CD4-positive, alpha-beta T cell treated with Interleukin-6 for 4 hours (primary cell): ENCODE measurements at places on chromosomes 3 and 15.

DNA sequence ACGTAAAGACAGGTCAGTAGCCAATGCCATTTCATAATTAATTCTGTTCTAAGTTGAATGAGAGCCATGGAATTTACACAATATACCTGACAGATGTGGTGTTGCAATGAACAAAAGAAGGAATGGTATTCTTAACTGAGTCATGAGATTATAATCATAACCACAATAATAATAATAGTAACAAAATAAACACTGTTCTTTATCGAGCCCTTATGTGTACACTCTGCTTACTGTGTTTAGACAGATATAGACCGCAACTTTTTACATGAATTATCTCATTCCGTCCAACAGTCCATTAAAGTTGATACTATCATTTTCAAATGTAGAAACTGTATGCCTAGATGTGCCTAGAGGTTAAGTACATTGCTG lies 28.2 kb upstream of the SCAANT1 start:
- no peak for DNase-seq

GRCh38 chr3:72974956-72975355 lies 21.7 kb upstream of the PPP4R2 start:
- no peak for DNase-seq

DNA sequence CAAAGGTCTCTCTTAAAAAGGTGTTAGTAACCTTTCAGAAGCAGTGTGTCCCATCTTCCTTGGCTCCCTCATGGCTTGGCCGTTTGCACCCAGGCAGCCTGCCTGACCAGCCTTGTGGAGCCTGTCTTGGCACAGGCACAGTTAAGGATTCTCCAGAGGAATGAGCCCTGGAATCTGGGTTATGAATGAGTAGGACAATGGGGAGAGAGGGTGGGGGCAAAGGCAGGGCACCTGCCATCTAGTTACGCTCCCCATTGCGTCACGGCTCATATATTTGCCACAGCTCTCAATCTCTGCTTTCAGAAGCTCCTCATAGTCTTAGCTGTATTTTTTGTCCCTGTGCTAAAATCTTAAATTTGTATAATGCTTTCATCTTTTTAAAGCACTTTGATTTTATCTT lies 50.6 kb downstream of the WDR76 start:
- no peak for DNase-seq

DNA sequence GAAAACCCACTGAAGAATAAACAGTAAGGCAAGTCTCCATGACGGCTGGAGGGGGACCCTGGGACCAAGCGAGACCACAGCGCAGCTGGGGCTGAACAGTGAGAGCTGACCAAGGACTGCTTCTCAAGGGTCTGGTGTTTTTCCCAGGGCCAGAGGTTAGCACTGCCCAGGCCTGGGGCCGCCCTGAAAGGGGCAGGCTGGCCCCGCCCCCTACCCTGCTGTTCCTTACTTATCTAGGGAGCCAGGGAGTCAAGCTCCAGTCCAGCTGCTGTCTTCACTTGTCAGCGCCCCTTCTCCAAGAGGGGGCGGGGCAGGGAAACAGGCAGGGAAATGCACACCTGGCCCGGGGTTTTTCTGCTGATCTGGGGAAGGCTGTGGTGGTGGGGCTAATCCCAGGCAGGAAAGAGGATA lies 51.6 kb upstream of the HACD2 start:
- DNase-seq, result no peak

- DNase-seq, result no peak
These were observed 5.7 kb downstream of the PCCB start for GRCh38 chr3:136255672-136256406.

DNA sequence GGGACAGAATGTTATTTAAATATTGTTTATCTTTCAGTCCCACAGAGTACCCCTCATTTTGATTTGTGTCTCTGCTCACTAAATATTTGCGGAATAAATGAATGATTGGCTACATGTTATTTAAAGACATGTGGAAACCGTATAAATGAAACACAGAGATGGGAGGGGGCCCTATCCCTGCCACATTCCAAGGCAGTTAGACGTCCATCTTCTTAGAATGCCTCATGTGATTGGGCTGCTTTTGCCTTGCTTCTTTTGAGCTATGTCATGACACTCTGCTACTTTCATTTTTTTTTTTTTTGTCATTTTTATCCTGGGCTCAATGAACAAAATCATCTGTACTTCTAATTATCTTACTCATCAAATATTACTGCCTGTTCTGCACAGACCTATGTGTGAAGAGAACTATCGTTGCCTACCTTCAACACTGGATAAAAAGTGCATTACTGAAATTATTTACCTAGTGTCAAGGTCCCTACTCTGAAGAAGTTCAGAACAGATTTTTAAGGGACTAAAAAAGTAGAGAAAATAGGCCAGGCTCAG lies 83.9 kb upstream of the FAM98B start:
- no peak for DNase-seq

DNA sequence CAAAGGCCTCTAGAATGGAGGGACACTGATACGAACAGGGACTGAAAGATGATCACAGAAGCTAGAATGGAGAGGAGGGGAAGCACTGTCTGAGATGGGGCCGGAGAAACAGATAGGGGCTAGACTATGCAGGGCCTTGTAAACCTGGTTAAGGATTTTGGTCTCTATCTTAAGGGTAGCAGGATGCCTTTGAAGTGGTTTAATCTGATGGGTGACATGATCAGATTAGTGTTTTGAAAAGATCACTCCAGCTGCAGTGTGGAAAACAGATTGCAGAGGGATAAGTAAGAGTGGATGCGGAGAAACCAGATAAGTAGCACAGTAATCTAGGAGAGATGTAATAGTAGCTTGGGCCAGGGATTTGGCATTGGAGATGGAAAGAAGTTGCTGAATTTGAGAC lies 108.1 kb downstream of the RSRC1 start:
- no peak for DNase-seq

GRCh38 chr15:72785432-72785831 lies 1.9 kb upstream of the ADPGK start:
- peak; percentile 55 for DNase-seq

DNA sequence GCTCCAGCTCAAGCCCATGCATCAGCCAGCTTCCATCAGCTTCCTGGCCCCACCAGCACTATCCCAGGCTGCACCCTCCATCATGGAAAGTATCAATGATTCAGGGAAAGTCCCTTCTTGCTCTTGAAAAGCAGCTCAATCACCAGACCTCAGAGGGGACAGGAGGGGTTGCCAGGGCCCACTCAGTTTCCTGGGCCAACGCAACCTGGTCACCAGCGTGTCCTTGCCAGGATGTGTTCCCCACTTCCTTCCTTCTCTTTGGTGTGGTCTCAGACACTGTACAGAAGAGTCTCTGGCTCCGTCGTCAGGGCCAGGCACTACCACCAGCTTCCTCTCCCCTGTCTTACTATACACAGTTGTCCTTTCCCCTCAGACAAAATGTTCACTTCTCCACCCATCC lies 3.0 kb downstream of the HDC start:
- DNase-seq, result peak; percentile 18

- DNase-seq, result no peak
These were observed 30.9 kb downstream of the ZDHHC19 start for GRCh38 chr3:196180346-196180745.

DNA sequence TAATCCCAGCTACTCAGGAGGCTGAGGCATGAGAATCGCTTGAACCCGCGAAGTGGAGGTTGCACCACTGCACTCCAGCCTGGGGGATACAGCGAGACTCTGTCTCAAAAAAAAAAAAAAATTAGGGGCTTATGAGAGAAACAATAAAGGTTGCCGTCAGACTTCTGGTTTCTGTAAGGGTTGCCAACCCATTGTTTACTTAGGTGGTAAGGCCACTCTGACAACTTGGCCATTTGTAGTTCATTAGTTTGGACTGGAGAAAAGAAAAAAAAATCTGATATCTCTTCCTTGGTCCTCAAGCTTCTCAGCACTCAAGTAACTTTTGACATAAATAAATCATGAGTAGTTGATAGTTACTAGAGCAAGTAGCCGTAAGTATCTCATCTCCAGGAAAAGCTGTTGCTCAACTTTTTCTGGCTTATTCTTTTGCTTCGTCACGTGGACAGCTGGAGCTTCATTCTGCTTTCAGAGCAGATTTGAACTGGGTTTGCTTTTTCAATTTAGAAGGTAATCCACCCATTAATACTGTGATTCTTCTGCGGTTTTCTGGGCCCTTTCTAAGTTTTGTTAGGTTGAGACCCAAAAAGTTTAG lies 9.4 kb downstream of the SNX1 start:
- no peak for DNase-seq

DNA sequence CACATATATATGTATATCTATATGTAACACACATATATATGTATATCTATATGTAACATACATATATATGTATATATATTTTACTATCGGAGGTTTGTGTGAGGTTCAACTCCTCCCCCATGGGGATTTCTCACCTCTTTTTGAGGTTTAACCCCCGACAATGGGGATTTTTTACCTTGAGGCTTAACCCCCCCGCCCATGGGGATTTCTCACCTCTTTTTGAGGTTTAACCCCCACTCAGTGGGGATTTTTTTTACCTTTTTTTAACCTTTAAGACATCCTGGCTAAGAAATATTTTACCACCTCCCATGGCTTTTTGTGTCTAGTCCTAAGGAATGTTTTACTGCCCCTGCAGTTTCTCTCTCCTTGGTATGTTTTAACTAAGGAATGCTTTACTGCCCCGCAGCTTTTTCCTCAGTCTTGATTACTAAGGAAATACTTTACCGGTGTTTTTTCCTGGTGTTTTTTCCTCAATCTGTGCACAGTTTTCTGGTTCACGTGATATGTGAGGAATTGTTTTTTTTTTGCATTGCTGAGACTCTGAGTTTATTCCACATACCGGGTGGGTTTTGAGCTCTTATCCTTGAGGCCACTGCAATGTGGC lies 185.2 kb downstream of the KLF13 start:
- peak; percentile 38 for DNase-seq

- no peak for DNase-seq
These were observed 101.5 kb downstream of the MYRIP start for GRCh38 chr3:39910826-39911464.

GRCh38 chr3:185585518-185585858 lies 607 bp upstream of the SENP2 start:
- peak; percentile 3 for DNase-seq

DNA sequence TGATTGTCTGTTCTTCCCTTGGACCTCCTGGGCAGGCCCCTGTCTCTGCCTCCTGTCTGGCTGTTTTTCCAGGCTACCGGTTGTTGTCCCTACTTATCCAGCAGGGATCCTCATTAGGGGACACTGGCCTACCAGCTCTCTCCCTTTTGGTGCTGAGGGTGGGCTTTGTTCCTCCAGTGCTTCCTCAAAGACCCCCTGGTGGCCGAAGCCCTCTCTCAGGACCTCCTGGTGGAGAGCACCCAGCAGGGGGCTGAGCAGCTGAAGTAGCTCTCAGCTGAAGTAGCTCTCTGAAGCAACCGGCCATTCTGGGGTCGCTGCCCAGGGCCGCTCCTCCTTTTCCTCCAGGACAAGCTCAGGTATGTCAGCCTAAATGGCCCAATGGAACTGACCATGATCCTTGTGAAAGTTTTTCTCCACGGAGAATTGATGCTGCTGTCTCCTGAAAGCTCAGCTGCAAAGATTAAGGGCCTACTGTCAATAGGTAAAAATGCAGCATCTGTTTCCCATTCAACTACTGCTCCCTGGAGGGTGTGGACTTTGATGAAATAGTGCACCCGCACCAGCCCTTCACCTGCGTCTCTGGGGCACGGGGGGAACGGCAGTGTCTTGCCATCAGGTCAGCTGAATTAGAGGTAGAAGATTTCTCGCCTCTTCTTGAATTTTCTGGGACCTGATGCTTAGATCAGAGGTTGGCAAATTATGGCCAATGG lies 27.6 kb downstream of the ARNT2 start:
- DNase-seq, result no peak

GRCh38 chr3:125310623-125311081 lies 64.5 kb downstream of the ZNF148 start:
- DNase-seq, result peak; percentile 56

GRCh38 chr3:170083343-170083742 lies 45.5 kb downstream of the GPR160 start:
- no peak for DNase-seq

- DNase-seq, result no peak
These were observed 145.3 kb upstream of the LIPC start for GRCh38 chr15:58286523-58286922.

GRCh38 chr15:42068601-42069000 lies 25.8 kb downstream of the PLA2G4D start:
- DNase-seq, result no peak

DNA sequence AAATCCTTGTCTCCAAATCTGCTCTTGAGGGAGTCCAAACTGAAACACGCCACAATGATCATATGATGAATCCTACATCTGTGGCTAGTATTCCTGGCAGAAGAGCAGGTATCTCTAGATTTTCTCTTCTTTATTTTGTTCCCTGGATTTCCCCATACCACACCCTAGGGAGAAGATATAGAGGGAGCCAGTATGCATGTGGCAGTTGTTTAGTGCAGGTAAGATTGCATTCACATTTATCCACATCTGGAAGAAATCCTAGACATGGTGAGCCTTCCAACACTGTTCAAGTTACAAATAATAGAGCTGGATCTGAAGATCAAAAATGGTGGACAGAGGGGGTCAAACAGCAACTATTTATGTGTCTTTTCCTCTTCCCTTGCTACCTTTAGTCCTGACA lies 316.7 kb downstream of the ZNF385D start:
- no peak for DNase-seq

DNA sequence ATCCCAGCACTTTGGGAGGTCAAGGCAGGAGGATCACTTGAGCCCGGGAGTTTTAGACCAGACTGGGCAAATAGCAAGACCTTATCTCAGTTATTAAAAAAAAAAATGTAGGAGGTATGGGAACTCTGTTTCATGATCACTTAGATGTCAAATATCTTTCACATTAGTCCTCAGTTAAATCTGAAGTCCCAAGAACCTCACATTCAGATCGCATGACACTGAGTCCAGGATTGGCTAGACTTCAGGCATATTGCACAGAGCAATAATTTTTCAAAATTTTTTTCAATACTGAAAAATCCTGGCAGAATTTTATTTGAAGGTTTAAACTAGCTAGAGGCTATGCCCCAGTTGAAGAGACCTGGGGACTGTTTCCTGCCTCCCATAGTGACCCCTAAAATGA lies 56.3 kb upstream of the ZNF148 start:
- DNase-seq, result no peak

GRCh38 chr15:51161491-51162220 lies 67.0 kb upstream of the TNFAIP8L3 start:
- DNase-seq, result no peak

DNA sequence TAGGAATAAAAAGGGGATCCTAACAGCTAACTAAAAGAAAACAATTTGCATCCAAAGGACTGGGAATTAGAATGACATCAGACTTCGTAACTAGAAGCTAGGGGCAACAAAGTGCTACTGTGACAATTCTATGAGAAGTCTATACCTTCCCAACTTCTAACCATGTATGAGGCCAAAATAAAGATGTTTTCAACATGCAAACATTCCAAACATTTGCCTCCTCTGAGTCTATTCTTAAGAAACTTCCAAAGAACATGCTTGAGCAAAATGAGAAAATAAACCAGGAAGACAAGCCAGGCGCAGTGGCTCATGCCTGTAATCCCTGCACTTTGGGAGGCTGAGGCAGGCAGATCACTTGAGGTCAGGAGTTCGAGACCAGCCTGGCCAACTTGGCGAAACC lies 13.1 kb upstream of the RNF7 start:
- no peak for DNase-seq

DNA sequence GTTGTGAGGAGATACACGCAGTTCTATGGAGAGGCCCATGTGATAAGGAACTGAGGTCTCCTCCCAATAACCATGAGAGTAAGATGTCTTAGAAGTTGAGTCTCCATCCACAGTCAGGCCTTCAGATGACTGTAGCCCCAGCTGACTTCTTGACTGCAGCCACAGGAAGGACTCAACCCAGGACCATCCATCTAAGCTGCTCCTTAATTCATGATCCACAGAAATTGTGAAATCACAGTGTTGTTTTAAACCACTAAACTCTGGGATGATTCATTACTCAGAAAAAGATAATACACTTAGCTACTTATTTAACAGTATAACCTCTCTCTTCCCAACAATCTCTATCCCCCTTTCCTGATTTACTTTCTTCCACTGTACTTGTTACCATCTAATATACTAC lies 173.3 kb downstream of the ALDH1A2 start:
- DNase-seq, result no peak
